Glomerular endothelial cell (primary cell): ENCODE measurements at places on chromosomes 2 and 18.

DNA sequence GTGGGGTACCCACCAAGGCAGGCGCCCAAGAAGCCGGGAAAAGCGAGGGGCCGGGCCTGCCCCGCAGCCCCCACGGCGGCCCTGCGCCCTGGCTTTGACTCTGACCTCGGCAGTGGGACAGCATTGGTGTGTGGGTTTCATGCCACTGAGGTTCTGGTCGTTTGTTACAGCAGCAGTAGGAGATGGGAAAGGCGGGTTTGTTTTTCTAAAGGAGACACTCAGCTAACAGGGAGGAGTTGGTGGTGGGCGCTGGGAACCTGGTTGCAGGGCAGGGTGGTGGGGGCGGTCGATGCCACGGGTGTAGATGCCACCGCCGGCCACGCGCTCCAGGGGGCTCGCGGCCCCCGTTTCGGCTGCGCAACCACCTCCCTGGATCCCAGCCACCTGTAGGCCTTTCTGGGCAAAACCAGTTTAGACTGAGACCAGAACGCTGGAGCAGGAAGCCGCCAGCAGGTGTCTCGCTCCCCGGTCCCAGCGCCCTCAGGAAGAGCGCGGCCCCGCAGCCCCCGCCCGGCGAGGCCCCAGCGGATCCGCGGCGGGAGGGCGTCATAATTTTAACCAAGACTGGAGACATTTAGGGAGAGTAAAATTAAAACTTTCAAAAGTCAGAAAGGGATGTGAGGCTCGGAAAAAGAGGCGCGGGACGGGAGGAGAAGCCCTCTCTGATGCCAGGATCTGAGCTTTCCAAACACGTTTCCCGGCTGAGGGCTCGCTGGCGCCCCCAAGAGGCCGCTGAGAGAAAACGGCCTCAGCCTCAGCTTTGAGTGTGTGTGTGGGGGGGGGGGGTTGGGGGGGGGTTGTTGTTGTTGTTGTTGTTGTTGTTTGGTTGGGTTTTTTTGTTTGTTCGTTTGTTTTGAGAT, 17.4 kb downstream of the CIDEA start:
- no peak for DNase-seq

DNA sequence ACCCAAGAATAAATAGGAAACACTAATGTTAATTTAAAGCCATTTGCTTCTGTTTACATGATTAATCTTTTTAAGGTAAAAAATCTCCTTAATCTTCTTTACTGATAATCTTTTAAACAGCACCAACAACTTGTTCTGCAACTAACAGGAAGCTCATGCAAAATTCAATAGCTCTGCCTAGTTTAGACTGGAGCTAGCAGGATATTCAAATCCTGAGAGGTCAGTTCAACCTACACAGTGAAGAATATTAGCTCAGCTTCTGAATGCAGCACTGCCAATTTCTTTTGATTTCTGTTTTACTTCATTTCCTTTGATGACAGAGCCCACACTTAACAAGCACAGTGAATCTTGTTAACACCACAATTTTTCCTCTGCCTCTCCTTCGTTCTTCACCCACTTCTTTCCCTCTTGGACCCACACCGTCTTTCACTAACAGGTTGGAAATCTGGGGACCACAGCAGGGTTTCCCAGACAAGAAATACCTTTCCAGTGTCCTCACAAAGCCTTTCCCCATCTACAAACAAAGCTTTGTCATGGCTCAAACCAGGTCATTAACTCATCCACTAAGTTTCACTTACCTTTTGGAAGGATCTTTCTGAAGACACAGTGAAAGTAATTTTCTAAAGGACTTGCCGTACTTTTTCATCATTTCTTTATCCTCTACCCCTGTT, 109.8 kb downstream of the STK39 start:
- no peak for DNase-seq

GRCh38 chr2:101200676-101201075, 49.5 kb upstream of the TBC1D8 start:
- DNase-seq: no peak

GRCh38 chr2:136118819-136119716, 1.1 kb upstream of the CXCR4 start:
- DNase-seq: no peak

- DNase-seq: no peak
Observed at GRCh38 chr2:201249889-201250288, 10.4 kb upstream of the CASP8 start.

- DNase-seq: no peak
Observed at GRCh38 chr2:175786471-175787124, 215.5 kb downstream of the LNPK start.

- no peak for DNase-seq
Observed at GRCh38 chr18:28584731-28585130, 407.8 kb upstream of the CDH2 start.

DNA sequence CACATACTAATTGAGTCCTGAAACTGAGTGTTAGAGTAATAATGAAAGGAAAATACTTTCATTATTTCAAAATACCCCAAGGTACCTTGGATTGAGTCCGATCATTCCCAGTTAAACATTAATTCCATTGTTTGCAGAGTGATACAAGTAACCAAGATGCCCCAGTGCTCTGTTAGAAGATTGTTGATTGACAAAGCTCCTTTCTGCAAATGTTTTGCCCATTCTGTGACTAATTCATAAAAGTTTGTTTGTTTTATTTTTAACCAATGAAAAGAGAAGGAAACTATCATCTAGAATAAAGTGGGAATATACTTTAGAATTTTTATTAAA, 124.0 kb downstream of the GULP1 start:
- DNase-seq: no peak

DNA sequence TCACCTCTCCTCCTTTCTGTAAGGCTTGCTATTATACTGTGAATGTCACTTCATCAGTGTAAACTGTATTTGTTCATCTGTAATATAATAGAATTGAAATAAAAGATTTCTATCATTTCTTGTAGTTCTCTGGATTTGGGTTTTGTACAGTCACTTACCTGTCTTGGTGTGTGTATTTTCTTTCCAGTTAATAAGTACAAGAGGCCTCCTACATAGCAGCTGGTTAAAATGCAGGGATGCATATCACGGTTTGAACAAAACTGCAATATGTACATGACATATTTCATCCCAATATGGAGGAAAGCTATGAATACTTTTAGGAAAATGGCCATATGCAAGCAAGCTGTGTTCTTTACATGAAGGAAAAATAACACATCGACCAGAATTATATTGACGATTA, 5.4 kb upstream of the STAT1 start:
- DNase-seq: no peak

DNA sequence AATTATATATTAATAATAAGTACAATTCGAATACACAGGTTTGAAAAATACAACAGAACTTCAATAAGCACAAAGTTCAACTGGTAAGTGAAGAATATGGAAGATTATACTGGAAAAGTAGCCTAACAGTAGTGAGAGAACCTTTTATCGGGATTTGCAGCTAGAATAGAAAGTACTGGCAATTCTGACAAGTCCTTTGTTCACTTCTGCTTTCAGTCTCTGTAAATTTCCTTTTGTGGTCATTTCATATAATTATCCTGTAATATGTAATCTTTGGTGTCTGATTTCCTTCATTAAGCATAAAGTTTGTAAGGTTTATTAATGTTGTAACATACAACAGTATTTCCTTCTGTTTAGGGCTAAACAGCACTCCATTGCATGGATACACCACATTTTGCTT, 67.2 kb downstream of the CUL3 start:
- no peak for DNase-seq

GRCh38 chr2:191947235-191947634, 100.3 kb upstream of the CAVIN2 start:
- no peak for DNase-seq

DNA sequence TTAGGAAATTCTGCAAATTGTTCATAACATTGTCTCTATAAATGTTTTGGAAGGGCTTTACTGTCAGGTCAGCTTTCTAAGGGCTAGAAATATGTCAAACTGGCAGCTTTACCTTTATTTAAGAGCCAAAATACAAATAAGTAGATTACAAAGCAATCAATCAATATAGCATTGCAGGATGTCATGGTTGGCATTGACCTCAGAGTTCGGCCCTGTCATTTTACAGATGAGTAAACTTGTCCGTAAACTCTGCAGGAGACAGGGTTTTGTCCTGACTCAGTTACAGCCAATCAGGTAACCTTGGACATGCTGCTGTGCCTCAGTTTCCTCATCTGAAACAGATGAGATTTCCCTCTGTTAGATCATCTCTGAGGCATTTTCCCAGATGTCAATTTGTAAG, 25.9 kb upstream of the ZEB2 start:
- DNase-seq: no peak

DNA sequence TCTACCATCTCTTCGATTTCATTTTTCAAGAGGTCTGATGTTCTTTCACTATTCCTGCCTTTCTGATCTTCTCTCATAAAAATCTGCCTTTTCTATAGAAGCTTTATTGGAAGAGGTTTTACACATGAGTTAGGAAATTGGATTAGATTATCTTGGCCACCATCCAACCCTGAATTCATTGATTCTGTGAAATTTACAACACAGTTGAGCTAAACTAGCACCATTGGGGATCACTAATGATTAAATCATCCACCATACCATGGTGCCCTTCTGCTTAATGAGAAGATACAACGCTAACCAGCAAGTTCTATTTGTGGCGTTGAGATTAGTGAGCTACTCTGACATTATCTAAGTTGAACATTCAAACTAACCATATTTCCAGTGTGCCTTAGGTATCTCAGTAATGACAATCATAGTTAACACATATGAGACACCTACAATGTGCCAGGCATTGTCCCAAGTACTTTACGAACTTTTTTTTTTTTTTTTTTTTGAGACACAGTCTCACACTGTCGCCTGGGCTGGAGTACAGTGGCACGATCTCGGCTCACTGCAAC, 17.3 kb upstream of the LBH start:
- DNase-seq: no peak

DNA sequence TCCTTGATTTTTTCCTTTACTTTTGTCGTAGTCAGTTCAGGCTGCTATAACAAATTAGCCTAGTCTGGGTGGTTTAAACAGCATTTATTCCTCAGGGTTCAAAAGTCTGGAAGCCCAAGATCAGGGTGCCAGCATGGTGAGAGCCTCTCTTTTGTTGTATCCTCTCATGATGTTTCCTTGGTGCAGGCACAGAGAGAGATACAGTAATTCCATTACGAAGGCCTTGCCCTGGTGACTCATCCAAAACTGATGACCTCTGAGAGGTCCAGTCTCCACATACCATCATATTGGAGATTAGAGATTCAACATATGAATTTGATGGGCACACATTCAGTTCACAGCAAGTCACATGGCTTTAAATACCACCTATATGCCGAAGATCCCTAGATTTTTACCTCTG, 253.8 kb downstream of the CYRIA start:
- DNase-seq: no peak

DNA sequence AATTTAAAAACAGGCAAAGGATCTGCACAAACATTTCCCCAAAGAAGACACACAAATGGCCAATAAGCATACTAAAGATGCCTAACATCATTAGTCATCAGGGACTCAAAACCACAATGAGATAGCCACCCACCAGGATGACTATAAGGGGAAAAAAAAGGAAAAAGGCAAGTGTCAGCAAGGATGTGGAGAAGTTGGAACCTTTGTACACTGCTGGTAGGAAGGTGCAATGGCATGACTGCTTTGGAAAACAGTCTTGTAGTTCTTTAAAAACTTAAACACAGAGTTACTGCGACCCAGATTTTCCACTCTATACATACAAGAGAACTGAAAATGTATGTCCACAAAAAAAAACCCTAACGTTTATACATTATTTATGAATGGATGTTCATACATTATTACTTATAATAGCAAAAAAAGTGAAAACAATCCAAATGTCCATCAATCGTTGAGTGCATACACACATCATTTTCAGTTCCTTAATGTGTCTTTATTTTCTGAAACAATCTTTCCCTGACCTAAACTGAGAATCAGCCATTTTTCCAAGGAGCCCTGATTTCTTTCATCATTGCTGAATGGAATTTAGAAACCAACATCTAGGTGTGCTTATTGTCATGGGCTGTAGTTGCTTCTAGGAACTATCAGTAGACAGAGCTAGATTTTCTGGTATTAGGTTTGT, 64.7 kb upstream of the TLK1 start:
- peak; percentile 7 for DNase-seq

GRCh38 chr2:154400563-154401290, 297.8 kb upstream of the KCNJ3 start:
- no peak for DNase-seq

DNA sequence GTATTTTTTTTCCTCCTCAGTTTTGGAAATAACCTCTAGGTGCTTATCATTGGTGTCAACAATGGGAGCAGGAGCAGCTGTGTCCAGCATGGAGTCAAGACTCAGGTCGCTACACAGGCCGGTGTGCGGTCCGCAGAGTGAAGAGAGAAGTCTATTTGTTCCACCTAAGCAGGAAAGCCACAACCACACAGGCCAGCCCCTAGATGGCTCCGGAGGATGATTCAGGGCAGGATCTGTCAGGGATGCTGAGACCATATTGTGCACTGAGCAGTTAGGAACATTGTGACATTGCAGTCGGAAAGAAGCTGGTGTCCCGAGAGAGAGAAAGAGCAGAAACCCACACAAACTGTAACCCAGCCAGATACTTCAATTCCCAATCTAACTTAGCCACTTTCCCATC, 136.9 kb downstream of the GAREM1 start:
- DNase-seq: no peak

DNA sequence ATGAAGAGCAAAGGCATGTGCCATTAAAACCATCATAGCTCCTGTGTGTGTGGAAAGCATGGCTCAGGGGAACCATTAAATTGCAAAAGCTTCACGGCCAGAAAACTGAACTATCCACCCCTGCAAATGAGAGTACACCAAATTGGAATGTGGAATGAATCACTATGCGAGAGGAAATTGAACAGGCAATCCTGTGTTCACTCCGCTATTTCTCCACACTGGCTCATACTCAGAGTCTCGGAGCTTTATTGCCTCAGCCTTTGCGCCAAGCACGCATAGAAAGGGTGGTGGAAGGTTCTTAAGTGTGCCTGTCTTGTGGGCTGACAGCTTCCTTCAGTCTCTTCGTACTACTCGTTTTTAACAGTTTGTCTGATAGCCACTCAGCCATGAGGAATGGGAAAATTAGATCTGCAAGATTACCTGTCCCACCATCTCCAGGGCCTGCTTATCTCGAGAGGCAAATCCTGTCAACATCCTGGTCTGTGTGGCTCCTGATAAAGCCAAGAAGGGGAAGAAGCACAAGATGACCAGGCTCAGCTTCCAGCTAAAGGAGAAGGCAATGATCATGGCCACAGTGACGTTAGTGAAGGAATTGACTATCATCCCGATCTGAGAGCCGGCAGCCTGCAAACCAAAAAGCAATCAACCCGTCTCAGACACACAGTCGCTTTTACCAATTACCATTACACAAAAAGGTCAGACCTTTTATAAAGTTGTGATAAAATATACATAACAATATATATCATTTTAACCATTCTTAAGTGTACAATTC, 34.9 kb downstream of the G6PC2 start:
- DNase-seq: no peak

DNA sequence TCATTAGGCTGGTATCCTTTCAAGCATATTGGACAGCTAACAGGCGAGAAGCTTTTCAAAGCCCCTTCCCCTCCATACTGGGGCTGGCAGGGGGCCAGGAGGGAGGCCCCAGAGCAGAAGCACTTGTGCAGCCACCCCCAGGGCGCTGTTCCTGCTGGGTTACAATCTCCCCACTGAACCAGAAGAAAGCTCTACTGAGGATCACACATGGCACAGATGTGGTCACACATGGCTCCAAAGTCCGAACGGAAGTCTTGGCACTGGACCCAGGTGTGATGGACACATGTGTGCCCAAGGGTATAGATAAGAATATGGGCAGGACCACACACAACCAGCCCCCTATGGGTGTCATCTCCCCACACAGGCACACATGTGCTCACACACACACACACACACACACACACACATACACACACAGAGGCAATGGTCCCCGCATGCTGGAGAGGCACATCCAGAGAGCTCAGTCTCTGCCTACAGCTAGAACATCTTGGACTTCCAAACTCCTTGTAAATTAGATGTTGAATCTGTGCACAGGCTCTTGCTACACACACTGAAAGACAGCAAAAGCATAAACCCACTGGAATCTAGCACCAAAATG, 56.4 kb downstream of the TTC32 start:
- no peak for DNase-seq
